ENCODE measurements at places on chromosomes 3 and 15. TPM values are rescaled to one million over a fixed set of nuclear protein-coding genes. Genes with fewer than 3 reads are reported as not detected.

EIF3J gene
- total RNA-seq, result 127 TPM

FBXL2 gene
- total RNA-seq, result not detected

DNA sequence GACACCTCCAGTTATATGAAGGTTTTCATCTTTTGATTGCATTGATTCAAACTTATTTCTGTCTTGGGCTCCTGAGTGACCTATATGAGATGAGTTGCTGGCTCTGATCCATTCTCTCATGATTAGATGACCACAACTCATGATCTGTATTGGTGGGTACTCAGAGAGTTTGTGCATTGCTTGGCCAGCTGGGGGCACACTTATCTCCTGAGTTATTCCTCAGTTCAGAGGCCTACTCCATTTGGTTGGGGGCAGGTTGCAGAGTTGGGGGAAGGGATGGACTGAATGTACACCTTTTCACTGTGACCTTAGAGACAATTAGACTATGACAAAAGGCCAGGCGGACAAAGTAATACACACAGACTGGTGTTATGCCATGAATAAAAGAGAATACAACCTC, 166.2 kb upstream of the SEMA6D start:
- DNase-seq, result no peak
- H3K4me3 ChIP-seq, result no peak overlapping the region
- no peaks in the 10 kb centered on the region for H3K4me1 ChIP-seq
- no peaks in the 10 kb centered on the region for H3K36me3 ChIP-seq
- H3K27ac ChIP-seq, result no peak overlapping the region
- no peaks in the 10 kb centered on the region for H3K27me3 ChIP-seq

DNA sequence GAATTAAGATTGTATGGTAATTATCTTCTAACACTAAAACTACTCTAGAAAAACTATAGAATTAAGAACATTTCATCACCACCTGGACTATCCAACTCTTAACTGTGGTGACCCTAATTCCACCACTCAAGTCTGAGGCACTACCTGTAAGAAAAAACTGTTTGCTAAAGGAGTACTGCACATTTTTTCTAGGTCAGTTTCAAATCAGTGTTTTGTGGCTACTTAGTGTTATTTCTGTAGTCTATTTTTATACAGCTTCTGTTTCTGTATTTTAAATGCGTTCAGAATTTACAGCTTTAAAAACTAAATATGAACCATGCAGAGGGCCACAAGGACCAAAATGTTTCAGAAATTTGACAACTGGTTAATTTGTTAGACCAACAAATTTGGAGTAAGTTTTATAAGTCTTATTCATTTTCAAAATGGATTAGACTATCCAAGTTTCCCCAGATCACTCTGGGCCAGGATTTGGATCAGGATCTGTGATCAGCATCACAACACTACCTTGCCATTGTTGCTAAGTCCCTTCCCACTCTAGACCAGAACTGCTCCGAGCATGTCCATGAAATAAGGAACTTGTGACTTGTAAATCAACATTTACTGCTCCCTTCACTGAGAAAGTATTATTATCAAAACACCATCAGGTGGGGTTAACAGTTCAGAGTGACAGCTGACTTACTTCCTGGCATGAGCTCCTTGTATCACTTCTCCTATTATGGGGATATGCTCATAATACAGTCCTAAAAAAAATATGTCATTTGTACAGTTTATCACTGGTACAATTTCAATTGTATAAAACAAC, 8.6 kb downstream of the GLT8D1 start:
- H3K27ac ChIP-seq, result peak overlapping the region; percentile 38
- no peak overlapping the region for H3K4me3 ChIP-seq
- no peaks in the 10 kb centered on the region for H3K27me3 ChIP-seq
- peaks cover 63% of the 10 kb centered on the region for H3K36me3 ChIP-seq
- peaks cover 20% of the 10 kb centered on the region for H3K4me1 ChIP-seq

GRCh38 chr15:34795267-34796081, at the start of gene ACTC1:
Gene ACTC1 (minus strand): TSS chr15:34795549. CDS start chr15:34794808, 741 bp downstream.
- no peaks in the 10 kb centered on the region for H3K4me1 ChIP-seq
- DNase-seq, result no peak
- no peaks in the 10 kb centered on the region for H3K36me3 ChIP-seq
- H3K4me3 ChIP-seq, result no peak within 1 kb of the TSS
- H3K27ac ChIP-seq, result no peak within 1 kb of the TSS

GRCh38 chr3:173404156-173404555, 6.6 kb downstream of the NLGN1 start:
- H3K27ac ChIP-seq, result no peak overlapping the region
- no peak for DNase-seq
- no peaks in the 10 kb centered on the region for H3K4me1 ChIP-seq
- no peaks in the 10 kb centered on the region for H3K36me3 ChIP-seq
- peaks cover 17% of the 10 kb centered on the region for H3K27me3 ChIP-seq
- no peak overlapping the region for H3K4me3 ChIP-seq

TERC gene
- 9.8 TPM for total RNA-seq

RRP9 gene
- total RNA-seq, result 58.2 TPM

Measured in activated T-helper 2 cell treated with anti-CD3 and anti-CD28 coated beads, Interferon-gamma antibody, Interleukin-2, Interleukin-4, amounts not matched to agents 10 μg/mL and 5 μg/mL and 100 μg/mL, durations not matched to agents 14 hours and 24 hours and 36 hours (primary cell).